ENCODE measurements at places on chromosomes 3 and 15.

GRCh38 chr3:16392065-16392464, 121.4 kb downstream of the RFTN1 start:
- DNase-seq = no peak

DNA sequence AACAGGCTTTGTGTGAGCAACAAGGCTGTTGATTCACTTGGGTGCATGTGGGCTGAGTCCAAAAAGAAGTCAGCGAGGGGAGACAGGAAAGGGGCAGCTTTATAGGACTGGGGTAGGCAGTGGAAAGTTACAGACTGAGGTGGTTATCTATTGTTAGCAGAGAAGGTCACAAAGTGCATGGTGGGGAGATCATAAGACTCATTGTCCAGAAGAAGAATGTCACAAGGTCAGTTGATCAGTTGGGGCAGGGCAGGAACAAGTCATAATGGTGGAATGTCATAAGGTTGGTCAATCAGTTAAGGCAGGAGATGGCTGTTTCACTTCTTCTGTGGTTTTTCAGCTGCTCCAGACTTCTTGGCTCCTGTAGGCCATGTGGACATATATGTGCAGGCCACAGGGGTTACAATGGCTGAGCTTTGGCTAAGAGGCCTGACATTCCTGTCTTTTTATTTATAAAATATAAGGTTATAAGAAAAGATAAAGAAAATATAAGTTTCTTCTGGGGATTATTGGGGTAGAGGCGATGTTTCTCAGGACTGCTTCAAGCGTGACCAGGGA, 69.5 kb upstream of the SNTN start:
- DNase-seq = no peak

DNA sequence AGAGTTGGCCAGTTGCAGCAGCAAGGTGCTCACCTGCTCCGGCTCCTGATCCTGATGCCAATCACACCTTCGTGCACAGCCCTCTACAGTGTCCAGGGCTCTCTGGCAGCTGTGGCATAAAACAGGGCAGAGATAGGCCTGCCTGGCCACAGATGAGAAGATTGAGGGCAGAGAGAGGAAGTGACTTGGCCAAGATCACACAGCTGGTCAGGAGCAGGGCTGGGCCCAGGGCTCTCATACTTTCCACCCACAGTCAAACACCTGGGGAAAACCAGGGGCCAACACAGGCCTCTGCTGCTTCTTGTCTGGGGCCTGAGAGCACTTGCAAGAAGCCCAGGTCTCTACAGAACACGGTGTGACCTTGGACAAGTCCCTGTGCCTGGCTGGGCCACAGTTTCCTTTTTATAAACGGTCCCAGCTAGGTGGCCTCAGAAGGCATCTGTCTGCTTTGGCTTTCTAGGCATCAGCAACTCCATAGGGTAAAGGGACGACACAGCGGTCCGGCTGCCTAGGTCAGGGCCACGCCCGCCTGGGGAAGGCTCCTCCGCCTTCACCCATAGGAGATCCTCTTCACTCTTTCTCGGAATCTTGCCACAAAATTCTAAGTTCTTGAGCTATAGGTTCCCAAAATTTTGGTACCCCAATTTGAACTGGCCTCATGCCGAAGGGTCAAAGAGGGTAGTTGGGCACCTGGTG, 3.1 kb downstream of the ATP2B2 start:
- DNase-seq = no peak

- DNase-seq = no peak
Observed at GRCh38 chr3:106570426-106570825, 701.6 kb upstream of the CBLB start.

GRCh38 chr3:26350853-26351252, 271.7 kb upstream of the LRRC3B start:
- no peak for DNase-seq

GRCh38 chr15:49023354-49023753, 22.9 kb downstream of the SECISBP2L start:
- DNase-seq = no peak

DNA sequence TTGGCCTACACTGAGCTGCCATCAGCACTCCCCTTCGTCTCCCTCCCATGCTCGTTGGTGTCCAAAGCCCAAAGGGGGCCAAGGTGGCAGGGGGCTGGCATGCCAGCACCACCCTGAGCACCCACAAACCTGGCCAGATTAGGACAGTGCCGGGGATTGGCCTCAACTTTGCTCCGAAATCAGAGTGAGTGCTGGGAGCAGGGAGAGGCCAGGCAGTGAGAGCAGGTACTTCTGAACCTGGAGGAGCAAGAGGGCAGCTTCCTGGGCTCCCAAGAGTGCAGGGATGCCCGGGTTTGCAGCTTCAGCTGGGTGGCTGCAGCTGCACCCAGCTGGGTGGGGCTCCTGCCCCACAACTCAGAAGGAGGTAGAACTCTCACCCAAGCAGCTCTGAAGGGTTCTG, 563.0 kb downstream of the SI start:
- no peak for DNase-seq

DNA sequence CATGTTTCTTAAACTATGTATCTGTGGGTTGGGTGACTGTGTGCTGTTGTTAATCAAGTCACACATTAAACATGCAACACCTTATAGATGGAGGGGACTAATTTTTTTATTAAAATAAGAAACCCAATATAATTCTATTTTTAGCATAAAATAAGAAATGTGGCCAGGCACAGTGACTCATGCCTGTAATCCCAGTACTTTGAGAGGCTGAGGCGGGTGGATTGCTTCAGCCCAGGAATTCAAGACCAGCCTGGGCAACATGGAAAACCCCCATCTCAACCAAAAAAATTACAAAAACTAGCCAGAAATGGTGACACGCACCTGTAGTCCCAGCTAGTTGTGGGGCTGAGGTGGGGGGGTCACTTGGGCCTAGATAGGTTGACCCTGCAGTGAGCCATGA, 1021.0 kb downstream of the EPHA3 start:
- no peak for DNase-seq

DNA sequence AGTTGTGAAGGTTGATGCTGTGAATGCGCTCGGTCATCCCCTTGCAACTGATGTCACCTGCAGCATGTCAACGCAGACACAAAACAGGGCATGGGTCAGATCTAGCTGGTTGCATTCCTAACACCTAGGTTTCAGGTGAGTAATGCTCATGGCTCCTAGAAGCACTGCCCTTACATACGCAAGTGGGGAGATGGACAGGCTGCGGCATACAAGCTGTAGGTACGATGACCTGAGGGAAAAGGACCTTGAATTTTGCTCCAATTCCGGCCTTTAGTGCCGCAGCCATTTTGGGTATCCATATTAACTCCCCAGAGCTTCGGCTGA, 58.0 kb downstream of the TIGIT start:
- DNase-seq = no peak

DNA sequence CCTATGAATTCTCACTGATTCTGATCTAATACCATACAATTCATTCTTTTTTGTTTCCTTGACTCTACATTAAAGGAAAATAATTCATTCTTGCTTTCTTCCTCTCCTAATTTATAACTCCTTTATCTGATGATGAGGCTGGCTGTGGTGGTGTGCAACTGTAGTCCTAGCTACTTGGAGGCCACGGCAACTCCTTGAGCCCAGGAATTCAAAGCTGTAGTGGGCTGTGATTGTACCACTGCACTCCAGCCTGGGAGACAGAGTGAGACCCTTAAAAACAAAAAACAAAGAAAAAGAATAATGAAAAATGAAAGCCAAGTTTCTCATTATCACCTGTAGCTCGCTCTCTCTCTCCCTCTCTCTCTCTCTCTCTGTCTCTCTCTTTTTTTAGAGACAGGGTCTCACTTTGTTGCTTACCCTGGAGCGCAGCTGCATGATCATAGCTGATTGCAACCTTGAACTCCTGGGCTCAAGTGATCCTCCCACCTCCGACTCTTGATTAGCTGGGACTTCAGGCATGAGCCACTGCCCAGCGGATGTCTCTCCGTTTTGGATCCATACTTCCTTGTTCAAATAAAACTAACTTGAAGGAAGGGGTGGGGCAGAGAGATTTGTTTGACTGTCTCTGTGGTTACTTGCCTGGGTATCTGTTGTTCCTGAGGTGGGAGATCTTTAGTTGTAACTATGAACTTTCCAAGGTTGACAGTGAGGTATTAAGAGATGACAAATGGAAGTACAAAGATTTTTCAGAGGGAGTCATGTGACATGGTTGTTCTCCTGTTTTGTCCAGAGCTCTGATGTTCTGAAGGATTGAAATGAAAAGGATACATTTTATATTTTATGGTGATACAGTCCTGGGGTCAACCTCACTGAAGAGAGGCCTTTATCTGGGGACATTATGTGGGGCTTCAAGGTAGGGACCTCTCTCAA, 46.9 kb downstream of the STARD9 start:
- DNase-seq = no peak

- no peak for DNase-seq
Observed at GRCh38 chr3:192911293-192911692, 6.4 kb downstream of the MB21D2 start.

- DNase-seq = no peak
Observed at GRCh38 chr3:39325236-39325635, 4.3 kb upstream of the CCR8 start.

DNA sequence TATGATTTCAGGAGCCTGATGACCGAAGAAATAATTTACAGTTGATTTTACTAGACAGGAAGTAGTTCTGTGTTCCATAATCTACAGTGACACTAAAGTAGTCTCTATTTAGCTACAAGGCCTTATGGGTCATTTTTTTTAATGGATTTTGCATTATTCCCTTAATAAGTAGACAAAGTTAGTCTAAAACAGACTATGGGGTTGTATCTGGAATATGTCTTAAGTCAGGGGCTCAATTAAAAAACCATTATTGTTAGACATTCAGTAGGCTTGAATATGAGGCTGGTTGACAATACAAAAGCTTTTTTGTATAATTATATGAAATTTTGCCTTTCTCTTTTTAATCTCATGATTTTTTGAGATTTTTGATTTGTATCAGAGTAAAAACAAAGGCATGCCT, 820.0 kb upstream of the SEMA6D start:
- no peak for DNase-seq

Data from activated T-helper 1 cell treated with anti-CD3 and anti-CD28 coated beads, Interleukin-2, amount 50 U/mL, for 16 hours (primary cell).